ENCODE measurements at places on chromosomes 3 and 15.
A peak's percentile ranks its signal among the peaks of the same experiment; 100 is the strongest.

GRCh38 chr3:38031022-38031994 is 1.9 kb upstream of the PLCD1 start:
- DNase-seq: peak; percentile 46

GRCh38 chr15:77535845-77536244 is 96.9 kb downstream of the LINGO1 start:
- no peak for DNase-seq

DNA sequence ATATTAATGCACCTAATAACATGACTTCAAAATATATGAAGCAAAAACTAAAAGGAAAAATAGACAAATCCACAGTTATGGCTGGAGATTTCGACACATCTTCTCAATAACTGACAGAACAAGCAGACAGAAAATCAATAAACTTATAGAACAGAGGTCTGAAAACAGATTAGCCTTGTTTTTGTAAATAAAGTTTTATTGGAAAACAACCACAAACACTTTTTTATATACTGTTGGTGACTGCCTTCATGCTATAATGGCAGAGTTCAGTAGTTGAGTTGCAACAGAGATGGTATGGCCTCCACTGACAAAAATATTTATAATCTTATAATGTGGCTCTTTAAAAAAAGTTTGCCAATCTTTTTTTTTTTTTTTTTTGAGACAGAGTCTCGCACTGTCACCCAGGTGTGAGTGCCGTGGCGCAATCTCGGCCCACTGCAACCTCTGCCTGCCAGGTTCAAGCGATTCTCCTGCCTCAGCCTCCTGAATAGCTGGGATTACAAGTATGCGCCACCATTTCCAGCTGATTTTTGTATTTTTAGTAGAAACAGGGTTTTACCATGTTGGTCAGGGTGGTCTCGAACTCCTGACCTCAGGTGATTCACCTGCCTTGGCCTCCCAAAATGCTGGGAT is 52.2 kb upstream of the GATA2 start:
- DNase-seq: no peak

- no peak for DNase-seq
Measured at GRCh38 chr3:108485146-108485545, 25.2 kb downstream of the MYH15 start.

- no peak for DNase-seq
Measured at GRCh38 chr15:70547846-70548487, 215.4 kb downstream of the UACA start.

- no peak for DNase-seq
Measured at GRCh38 chr3:194489736-194490612, 3.2 kb upstream of the ATP13A3 start.

DNA sequence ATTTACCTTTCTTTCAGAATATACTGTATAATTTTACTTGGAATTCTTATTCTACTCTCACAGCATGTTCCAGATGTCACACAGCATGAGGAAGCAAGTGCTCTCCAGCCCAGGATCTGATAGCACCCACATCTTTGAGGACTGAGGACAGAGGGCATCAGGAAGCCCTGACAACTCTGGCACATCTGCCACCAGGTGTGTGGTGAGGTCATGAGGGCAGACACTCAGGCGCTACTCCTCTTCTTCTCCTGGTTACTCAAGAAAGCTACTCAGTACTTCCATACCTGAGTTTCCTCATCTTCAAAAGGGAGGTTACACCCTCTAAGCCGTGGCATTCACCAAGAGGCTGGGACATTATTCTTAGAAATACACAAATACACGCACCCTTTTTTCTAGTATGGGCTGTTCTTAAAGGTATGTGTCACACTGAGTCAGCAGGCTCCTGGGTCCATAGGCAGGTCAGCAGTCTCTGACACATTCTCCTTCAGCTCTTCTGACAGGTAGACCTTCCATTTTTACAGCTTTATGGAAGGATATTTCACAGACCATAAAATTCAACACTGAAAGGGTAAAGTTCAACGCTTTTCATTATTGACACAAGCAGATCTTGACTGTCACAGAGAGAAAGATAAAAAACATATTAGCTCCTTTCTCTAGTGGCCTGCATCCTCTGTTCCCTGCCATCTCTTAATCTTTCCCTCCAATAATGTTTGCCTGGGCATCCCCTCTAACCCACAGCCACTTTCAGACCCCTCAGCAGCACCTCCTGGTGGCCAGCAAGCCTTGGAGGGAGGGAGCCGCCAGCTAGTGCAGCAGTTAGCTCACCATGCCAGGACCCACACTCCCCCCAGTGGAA is 103.2 kb upstream of the TJP1 start:
- DNase-seq: peak; percentile 25

DNA sequence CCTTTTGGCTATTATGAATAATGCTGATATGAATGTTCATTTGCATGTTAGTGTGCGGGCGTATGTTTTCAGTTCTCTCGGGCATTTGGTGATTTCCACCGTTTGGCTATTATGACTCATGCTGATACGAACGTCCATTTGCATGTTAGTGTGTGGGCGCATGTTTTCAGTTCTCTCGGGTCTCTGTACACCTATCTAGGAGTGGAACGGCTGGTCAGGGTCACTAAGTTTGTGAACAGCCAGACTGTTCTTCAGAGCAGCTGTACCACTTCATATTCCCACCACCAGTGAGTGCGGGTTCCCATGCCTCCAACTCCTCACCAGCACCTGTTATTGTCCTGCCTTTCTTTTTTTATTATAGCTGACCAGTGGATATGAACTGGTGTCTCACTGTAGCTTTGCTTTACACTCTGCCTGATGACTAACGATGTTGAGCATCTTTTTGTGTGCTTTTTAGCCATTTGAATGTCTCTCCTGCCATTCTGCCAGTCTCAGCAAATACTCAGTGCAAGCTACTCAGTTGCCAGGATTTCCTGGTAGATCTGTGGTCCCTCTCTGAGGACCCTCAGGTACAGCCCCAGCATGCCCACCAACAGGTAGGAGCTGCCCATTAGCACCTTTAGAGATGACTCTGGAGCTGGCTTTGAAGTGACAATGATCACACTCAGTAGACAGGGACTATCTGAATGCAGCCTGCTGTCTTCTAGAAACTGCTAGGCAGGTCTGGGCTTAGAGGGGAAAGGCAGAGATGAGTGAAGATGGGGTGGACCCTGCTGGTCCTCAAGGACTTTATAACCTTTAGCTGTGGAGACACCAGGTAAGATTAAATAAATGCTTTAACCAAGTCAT is 141.1 kb downstream of the XXYLT1 start:
- peak; percentile 25 for DNase-seq

- no peak for DNase-seq
Measured at GRCh38 chr3:157063926-157064325, 96.0 kb downstream of the CCNL1 start.

DNA sequence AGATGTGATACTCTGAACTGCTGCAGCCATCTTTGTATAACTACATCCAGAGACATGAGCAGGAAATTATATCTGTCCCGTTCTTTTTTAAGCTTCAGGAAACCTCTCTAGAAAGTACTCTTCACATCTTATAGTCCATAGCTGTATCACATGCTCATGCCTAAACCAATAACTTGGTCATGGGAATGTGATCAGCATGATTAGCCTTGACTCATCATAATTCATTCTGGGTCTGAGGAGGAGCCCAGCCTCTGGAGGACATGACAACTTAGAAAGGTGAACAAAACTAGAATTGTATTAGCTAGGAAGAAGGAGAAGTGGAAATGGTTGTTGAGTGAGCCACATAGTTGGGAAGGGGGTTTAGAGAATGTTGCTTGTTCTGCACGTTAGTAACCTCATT is 12.9 kb downstream of the PPM1L start:
- no peak for DNase-seq

- DNase-seq: no peak
Measured at GRCh38 chr15:65059931-65060596, 7.7 kb downstream of the RASL12 start.

DNA sequence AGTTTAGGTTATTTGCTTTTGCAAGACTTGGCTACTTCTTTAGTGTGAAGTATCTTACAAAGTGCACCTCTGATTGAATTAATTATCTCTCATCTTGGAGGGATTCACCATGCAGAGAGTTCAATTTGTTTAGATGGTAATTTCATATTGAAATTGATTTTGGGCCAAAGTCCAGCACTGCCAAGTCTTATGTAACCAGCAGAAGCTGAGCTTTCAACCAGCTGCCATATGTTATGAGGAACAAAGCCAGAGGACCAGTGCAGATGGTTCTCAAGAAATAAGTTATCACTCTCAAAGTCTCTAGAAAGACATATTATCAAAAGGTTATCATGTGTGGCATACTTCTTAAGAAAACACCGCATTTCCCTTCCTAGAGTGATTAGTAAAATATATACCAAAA is 29.0 kb downstream of the ABHD6 start:
- DNase-seq: no peak

DNA sequence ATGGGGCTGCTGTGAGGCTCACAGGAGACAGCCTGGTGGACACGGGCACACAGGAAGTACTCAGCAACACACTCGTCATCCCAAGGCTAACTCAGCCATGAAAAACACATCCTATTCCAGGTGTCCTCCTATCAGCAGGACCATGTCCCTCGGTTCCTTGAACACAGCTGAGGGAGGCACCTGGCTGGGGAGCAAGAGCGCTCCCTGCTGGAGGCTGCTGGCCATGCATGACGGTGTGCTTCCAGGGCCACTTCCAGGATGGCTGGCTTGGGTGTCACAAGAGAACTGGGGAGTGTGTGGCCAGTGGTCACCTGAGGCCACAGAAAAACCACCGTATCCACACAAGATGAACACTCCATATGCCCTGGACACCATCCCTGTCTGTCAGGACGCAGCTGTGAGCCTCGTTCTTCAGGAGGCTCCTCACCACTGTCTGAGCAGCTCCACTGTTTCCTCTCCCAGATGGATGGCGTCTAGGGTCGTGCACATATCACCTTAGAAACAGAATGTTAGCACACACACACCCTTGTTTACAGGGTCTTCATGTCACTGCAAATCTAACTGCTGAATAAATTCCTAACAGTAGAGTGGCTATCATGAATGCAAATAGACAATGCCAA is 31.0 kb downstream of the POC1A start:
- peak; percentile 74 for DNase-seq

DNA sequence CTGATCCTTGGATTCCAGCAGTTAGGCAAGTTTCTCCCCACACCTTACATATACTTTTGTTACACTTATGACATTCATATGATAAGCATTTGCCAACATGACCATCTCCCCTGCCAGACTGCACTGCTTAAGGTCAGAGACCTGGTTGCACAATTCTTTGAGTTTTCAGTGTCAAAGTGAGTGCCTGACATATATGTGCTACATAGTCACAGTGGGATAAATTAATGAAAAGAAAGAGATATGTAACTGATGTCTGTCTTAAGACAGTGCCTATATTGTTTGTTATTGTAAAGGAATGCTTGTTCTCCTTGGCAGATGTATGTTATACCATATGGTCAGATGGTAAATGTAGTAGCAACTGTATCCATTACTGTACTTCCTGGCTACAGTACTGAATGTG is 3.5 kb upstream of the DCUN1D1 start:
- DNase-seq: no peak

- DNase-seq: no peak
Measured at GRCh38 chr3:50170689-50171088, 15.6 kb downstream of the SEMA3F start.

GRCh38 chr3:140146668-140147067 is 211.7 kb downstream of the CLSTN2 start:
- DNase-seq: no peak

DNA sequence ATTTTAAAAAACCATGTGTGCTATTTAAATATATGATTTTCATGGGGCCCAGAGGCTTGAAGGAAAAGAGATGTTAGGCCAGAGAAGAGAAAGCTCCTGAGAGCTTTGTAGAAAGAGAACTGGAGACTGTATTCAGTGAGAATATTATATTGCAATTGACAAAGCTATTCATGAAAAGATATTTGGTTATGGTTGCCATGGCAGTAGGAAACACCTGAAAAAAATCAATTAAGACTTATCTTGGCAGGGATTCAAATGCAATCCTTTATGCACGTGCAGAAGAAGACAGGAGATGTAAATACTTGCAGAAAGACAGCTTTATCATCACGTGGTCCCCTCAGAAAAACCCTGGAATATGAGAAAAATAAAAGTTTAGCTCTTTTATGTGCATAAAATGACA is 636.0 kb upstream of the TBL1XR1 start:
- DNase-seq: no peak

DNA sequence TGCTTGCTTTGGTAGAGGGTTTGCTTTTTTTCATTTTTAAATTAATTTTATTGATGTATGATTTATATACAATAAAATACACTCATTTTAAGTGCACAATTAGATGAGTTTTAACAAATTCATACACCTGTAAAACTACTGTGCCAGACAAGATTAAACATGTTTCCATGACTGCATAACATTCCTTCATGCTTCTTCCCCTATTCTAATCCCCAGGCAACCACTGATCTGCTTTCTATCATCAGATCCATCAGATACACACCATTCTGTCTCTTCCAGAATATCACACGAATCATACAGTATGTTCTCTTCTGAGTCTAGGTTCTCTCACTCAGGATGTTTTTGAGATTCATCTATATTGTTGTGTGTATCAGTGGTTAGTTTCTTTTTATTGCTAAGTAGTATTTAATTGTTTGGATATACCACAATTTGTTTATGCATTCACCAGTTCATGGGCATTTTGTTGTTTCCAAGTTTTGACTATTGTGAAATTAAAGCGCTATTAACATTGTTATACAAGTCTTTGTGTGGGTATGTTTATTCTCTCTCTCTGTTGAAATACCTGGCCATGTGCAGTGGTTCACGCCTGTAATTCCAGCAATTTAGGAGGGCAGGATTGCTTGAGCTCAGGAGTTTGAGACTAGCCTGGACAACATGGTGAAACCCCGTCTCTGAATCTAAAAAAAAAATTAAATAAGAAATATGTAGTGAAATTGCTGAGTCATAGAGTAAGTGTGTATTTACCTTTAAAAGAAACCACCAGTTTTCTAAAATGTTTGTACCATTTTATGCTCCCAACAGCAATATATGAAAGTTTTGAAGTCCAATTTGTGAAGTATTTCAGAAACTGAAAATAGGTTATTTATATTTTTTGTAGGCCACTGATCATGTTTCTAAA is 7.0 kb upstream of the TFG start:
- DNase-seq: no peak

DNA sequence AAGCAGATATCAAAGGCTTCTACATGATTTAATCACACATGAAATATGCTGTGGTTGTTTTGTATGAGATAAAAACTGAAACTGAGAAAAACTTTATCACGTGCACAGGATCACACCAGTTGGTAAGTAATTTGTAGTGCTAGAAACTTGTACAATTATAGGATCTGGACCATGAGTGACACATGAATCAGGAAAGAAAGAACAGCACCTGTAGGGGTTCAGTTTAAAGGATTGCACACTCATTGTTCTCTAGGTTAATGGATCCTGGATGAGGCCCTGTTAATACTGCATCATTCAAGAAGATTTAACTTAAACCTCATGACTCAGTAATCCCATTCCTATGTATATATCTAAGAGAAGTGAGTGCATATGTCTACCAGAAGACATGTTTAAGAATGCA is 87.9 kb downstream of the STT3B start:
- DNase-seq: no peak

GRCh38 chr3:12759693-12760565 is 870 bp upstream of the TMEM40 start:
- DNase-seq: no peak

DNA sequence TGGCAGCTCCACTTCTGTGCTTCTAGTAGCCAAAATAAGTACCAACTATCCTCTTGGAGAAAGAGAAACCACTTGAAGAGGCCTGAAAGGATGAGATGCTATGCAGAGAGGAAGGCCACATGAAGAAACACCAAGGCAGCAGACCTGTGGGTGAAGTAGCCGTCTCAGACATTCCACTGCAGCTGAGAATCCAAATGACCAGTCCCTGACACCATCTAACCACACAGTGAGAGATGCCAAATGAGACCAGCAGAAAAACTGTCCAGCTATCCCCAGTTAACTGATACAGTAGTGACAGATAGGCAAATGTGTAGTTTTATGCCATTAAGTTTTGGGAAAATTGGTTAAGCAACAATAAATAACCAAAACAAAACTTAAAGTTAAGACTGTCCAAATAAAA is 47.9 kb upstream of the ZSCAN2 start:
- DNase-seq: no peak
